NCI-H524 treated with DMSO at 0.1 percent for 48 hours (cell line): ENCODE measurements at places on chromosomes 1 and 21.
A peak's percentile ranks its signal among the peaks of the same experiment; 100 is the strongest.

DNA sequence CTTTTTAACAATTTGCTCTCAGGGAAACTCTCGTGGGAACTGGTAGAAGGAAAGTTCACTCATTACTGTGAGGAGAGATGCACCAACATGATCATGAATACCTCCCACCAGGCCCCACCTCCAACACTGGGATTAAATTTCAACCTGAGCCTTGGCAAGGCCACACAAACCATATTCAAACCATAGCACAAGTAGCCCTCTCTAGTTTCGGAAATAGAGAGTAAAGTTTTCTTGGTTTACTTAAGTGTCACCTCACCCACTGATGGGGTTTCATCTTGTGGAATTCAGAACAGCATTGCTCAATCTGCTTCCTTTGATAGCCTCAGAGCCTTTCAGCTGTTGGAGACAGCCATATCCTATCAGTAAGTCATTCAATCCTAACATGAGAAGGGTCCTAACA lies 25.5 kb upstream of the CCSAP start:
- no peak for DNase-seq

DNA sequence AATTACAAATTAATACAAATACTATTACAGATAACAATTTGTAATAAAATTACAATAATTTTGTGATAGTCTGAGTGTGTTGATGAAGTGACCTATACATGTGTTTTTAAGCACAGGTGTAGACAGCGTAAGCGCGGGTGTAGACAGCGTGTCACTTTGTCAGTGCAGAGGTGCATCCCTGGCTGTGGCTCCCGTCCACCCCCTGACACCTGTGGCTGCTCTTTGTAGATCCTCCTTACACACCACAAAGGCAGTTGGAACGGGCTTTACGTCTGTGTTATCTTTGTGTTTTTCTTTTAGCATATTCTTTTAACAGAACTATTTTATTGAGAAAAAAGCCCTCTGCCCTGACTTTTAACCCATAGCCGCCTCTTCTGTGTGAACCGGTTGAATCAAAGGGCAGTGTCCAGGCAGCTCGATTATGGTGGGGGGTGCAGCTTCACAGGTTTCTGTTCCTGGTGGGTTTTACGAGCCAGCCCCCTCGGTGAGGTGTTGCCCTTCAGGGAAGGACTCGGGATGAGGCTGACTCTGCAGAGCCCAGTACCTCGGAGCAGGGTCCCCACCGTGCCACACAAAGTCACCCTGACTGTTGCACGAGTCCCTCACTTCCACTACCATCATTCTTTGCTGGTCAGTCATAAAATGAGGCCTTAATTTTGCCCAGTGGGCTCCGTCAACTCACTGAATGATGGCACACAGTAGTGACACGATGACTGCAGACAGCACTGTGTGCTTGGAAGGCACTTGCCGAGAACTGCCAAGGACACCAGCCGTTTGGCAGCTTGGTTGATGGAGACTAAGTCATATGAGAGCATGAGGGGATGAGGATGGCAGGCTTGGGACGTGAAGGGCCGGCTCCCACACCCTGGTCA lies 86.4 kb upstream of the COL6A1 start:
- no peak for DNase-seq

- DNase-seq, result no peak
Observed at GRCh38 chr1:78377356-78377928, 113.3 kb upstream of the PTGFR start.

DNA sequence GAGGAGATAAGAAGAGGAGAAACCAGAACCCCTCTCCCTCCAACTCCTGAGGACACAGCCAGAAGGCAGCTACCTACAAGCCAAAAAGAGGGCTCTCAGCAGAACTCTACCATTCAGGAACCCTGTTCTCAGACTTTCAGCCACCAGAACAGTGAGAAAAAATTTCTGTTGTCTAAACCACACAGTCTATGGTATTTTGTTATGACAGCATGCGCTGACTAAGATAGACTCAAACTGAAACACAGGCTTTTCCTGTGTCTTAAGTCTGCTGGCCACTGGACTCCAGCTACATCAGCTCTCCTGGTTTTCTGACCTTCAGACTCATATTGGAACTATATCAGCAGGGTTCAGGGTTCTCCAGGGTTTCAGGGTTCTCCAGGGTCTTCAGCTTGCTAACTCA lies 126.5 kb upstream of the TNFSF4 start:
- DNase-seq, result no peak

- no peak for DNase-seq
Observed at GRCh38 chr1:220222939-220223338, 49.3 kb downstream of the RAB3GAP2 start.

DNA sequence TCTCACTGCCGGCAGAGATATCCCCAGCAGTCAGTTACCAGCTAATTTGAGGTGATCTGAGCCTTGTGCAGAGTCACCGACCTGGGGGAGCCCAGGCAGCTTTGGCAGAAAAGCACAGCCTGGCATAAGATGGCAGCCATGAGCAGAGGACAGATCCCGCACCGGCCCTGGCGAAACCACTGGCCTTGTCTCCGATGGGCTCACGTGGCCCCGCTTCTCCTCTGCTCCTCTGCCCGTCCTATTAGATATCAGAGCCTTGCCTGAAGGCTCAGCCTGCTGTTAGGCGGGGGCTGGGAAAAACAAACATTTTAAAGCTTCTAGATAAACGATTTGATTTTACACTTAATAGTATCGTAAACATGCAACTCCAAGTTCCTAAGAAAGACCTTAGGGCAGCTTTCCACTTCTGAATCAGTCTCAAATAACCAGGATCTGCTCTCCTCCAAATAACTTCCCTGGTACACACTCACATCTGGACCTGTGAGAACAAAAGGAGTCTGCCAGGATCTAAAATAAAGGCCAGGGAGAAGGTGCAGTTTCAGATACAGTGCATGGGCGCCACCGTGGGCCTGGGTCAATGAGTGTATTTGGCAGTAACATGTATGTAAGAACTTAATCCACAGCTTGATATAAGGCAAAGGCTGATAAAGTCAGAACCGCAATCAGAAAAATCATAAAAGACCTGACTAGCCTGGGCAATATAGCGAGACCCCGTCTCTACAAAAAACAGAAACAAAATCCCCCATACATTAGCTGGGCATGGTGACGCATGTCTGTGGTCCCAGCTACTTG lies 10.0 kb downstream of the EDARADD start:
- DNase-seq, result no peak

GRCh38 chr1:221672239-221672645 lies 69.6 kb downstream of the DUSP10 start:
- DNase-seq, result no peak

- peak; percentile 5 for DNase-seq
Observed at GRCh38 chr1:37513795-37514349, 694 bp downstream of the MEAF6 start.

DNA sequence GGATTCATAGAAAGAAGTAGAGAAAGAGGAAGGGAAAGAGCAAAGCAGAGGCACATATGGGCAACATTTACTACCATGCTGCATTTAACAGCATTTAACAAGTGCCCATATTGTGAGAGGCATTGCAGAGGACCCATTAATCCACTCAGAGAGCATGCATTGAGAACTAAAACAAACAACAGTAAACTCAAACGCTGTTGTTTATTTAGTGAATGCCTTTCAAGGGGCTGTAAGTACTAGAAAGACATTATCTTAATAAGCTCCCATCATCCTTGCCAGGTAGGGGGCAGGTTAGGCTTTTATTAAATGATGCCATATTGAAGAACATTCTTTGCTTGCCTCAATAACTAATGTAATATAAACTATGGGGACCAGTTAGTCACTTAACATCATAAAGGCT lies 254.3 kb upstream of the DAB1 start:
- DNase-seq, result peak; percentile 16

- no peak for DNase-seq
Observed at GRCh38 chr1:8597455-8597854, 220.0 kb downstream of the RERE start.

- no peak for DNase-seq
Observed at GRCh38 chr21:46489800-46490199, 31.1 kb downstream of the DIP2A start.

GRCh38 chr1:243335292-243335691 lies 79.5 kb downstream of the SDCCAG8 start:
- DNase-seq, result no peak

- no peak for DNase-seq
Observed at GRCh38 chr1:58108783-58109182, 437.7 kb downstream of the OMA1 start.

DNA sequence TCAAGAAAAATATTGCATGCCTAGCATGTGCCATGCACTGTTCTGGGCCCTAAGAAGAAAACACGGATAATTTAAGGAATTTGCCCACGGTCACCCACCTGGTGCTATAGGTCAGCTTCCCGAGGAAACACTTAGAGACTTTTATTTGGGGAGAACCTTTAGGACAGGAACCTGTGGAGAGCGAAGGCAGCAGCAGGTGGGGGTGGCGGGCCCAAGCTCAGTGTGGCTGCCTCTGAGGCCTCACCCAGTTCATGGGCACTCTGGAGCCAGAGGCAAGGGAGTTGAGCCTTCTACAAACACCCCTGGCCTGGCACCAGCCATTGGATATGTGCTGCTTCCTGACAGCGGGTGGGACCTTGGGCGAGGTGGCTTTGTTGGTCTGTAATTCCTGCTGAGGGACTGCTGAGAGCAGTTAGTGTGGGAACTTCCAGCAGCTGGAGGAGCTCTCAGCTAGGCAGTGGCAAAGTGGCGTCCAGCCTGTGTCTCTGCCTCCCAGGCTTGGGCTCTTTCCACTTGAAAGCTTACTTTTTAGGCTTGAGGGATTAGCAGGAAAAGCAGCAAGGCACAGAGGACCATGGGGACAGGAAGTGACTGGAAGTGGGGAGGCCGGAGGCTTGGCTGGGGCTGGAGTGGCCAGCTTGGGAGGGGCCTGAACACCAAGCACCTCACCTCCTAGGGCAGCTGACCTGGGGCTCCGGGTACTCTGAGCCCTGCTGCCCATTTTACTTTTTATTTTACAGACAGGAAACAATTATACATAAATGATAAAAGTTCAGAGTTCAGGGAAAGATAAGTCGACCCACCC lies 19.1 kb downstream of the MRPL37 start:
- no peak for DNase-seq

DNA sequence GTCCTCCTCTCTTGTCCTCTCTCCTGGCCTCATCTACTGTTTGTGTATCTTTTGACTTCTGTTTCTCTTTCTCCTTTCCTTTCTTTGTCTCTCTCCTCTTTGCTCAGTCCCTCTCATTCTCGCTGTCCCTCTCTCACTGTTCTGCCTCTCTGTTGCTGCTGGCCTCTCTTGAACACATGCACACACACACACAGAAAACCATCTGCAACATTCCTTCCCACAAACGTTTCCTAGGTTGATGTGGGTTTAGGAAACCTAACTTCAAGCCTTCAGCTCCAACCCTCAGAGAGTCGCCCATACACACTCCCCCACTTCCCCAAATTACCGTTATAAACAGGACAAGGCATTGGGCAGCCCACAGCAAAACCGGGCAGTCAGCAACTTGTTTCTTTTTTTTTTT lies 10.9 kb upstream of the SSBP3 start:
- DNase-seq, result no peak
